ENCODE measurements at places on chromosomes 11 and 22. TPM values are rescaled to one million over a fixed set of nuclear protein-coding genes. Genes with fewer than 3 reads are reported as not detected.

Gene EPS8L2
- total RNA-seq, result 213 TPM

Gene SCGB1A1
- total RNA-seq, result not detected

Gene CD3D
- total RNA-seq, result not detected

Gene FOLH1
- total RNA-seq, result 0.81 TPM

Gene OR4A16
- total RNA-seq, result not detected

Gene SYTL2
- 10.6 TPM for total RNA-seq

Gene KRTAP5-11
- not detected for total RNA-seq

Gene SCUBE2
- total RNA-seq, result not detected

Gene CBX7
- total RNA-seq, result 10.5 TPM

Gene SCARF2
- total RNA-seq, result 0.68 TPM

Gene APLNR
- not detected for total RNA-seq

Gene SCN3B
- total RNA-seq, result 0.10 TPM

Gene DEFB131B
- total RNA-seq, result not detected

Gene CDCA5
- total RNA-seq, result 53.4 TPM

Gene MMP13
- not detected for total RNA-seq

Gene SDHAF2
- total RNA-seq, result 41.9 TPM

Gene WBP2NL
- 3.7 TPM for total RNA-seq

Gene FOSL1
- 69.8 TPM for total RNA-seq

Gene BLID
- not detected for total RNA-seq

Gene RASD2
- total RNA-seq, result 0.14 TPM

Gene NAT10
- 74.7 TPM for total RNA-seq

Gene P2RY6
- not detected for total RNA-seq

Gene EIF4ENIF1
- 32.0 TPM for total RNA-seq

Gene UPK3A
- not detected for total RNA-seq

Gene MYO7A
- 3.7 TPM for total RNA-seq

Gene TRPC6
- not detected for total RNA-seq

Gene OR9G1
- not detected for total RNA-seq

Gene ENTHD1
- not detected for total RNA-seq

Gene MN1
- total RNA-seq, result 1.7 TPM

Gene OR52I1
- total RNA-seq, result not detected

Gene POU2AF1
- total RNA-seq, result not detected

Gene IFITM1
- 45.6 TPM for total RNA-seq

Gene PLAAT4
- 269 TPM for total RNA-seq

Gene TSSK2
- total RNA-seq, result not detected

Gene CCS
- 33.2 TPM for total RNA-seq

Gene SMC1B
- total RNA-seq, result not detected

Gene DERL3
- 3.7 TPM for total RNA-seq

Gene ANGPTL5
- total RNA-seq, result not detected

Gene SYNGR1
- 16.8 TPM for total RNA-seq

Gene DEUP1
- not detected for total RNA-seq

Gene UBQLN3
- not detected for total RNA-seq

Gene C11orf91
- total RNA-seq, result 5.8 TPM

Gene TBX1
- not detected for total RNA-seq

Gene RAC2
- total RNA-seq, result 21.0 TPM

Gene SCGB1C1
- not detected for total RNA-seq

Gene DYNC2H1
- 4.9 TPM for total RNA-seq

Gene GAL3ST1
- total RNA-seq, result 8.2 TPM

Gene PKP3
- 154 TPM for total RNA-seq

Measured in Calu3 (cell line).